ENCODE measurements at places on chromosomes 2 and 18.

GRCh38 chr2:16277117-16277516 is 336.8 kb downstream of the MYCN start:
- no peak for DNase-seq

DNA sequence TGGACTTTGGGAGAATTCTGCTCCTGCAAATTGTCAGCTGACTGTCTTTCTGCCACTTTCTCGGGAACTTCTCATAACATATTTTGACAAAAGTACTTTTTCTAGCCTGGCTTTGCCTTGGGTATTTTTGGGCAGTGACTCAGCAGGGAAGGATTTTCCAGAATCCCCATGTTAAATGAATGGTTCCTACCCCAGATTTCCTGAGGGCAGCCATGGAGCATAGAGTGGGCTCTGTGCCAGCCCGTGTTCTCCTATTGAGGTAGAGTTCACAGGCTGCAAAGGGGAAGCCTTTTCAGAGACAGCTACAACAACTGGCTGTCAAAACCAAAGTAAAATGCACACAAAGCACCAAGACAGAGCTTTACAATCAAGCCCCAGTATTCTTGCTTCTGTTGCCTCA is 59.8 kb downstream of the BMP10 start:
- no peak for DNase-seq

- DNase-seq = no peak
Measured at GRCh38 chr18:9096007-9096371, 6.5 kb upstream of the NDUFV2 start.

DNA sequence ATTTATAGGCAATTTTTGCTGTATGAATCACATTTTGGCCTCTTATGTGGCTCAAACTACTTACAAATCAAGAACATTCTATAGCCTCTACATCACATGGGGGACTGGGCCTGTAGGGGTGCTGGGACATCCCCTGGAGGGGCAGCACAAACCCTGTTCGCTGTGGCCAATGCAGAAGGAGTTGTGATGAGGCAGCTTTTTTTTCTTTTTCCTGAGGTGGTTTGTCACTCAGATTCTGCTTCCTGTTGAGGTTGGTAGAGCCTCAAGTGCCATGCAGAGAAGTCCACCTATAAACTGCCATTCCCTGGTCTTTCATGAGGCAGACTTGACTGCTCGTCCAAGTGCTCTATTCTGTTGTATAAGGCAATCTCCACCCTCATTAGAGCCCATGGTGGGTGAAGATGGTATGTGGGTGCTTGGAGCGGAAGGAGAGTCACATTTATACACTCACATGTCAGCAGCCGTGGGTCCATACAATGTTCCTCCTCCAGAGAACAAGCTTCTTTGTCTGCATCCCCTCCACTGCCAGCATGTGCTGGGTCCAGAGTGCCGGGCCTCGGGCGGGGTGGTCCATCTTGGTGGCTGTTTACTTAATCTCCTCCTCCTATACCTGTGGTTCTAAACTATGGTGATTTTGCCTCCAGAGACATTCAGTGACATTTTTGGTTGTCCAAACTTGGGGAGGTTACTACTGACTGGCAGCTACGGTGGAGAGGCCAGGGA is 120.3 kb downstream of the ACOXL start:
- no peak for DNase-seq

GRCh38 chr18:5466256-5466655 is 77.5 kb downstream of the EPB41L3 start:
- DNase-seq = no peak

All from stimulated activated CD4-positive, alpha-beta T cell treated with anti-CD3 and anti-CD28 coated beads, Interleukin-15, amount 100 ng/mL, for 1 hour (primary cell).